Iris pigment epithelial cell (primary cell): ENCODE measurements at places on chromosomes 1 and 21.

DNA sequence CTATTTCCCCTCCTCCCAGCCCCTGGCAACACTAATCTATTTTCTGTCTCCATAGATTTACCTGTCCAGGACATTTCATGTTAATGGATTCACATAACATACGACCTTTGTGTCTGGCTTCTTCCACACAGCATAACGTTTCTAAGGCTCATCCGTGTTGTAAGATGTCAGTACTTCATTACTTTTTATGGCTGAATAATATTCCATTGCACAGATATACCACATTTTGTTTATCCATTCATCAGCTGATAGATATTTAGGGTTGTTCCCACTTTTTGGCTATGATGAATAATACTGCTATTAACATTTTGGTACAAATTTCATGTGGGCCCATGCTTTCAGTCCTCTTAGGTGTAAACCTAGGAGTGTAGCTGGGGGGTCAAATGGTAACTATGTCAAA lies 38.2 kb downstream of the GLIS1 start:
- no peak for DNase-seq

DNA sequence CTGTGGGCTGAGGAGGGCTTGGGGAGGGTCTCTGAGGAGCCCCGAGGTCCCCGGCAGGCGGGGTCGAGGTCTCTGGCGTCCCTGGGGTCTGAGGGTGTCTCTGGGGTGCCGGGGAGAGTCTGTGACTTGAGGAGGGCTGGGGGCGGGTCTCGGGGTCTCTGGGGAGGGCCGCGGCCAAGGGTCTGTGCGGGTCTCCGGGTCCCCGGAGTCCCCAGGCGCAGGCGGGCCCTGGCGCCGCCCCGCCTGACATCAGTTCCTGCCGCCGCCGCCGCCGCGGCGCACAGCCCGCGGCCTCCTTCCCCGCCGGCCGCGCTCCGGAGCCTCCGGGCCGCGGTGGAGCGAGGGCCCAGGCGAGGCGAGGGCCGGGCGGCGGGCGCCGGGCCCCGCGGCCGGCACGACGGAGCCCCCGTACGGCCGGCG lies at the start of gene PLEKHM2:
Gene PLEKHM2, plus strand, starts transcription at position 279 of the 420 bp plus-strand sequence. CDS start 239 bp downstream, outside the sequence.
- DNase-seq = no peak

GRCh38 chr1:156823210-156823790 lies 6.7 kb upstream of the SH2D2A start:
- no peak for DNase-seq

DNA sequence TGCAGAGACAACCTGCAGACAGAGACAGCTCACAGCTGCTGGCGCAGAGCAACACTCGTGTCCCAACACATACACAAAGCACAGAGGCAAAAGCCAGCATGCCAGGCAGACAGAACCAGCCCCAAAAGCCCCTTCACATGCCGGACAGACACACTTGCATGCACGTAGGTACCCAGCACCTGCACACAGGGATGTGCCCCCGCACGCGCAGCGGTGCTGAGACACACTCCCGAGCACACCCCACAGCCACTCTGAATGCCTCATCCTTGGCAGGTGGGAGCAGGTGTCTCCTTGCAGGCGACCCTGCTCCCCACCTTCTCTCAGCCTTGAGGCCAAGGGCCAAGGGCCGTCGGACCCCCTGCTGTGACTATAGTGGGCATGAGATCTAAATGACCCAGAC lies 41.2 kb upstream of the ZC3H12A start:
- no peak for DNase-seq

DNA sequence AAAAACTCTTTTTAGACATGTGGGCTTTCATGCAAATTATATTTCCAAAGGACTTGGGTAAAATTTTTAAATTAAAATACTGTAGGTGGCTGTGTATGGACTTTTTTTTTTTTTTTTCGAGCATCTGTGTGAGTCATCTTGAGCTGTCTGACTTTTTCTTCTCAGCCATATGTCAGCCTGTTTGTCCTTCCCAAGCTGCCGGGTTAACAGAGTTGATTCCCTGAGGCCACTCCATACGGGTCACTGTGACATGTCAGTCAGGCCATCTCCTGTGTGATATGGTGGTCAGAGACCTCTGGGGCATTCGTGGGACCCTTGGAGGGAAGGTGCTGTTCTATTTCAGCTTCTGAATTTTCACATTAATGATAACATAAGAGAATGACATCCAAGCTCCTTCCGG lies 148.3 kb downstream of the KCNJ6 start:
- DNase-seq = peak; percentile 36

GRCh38 chr1:96474985-96475743 lies 246.4 kb upstream of the PTBP2 start:
- no peak for DNase-seq

GRCh38 chr1:200992382-200993048 lies 31.0 kb downstream of the KIF21B start:
- no peak for DNase-seq

DNA sequence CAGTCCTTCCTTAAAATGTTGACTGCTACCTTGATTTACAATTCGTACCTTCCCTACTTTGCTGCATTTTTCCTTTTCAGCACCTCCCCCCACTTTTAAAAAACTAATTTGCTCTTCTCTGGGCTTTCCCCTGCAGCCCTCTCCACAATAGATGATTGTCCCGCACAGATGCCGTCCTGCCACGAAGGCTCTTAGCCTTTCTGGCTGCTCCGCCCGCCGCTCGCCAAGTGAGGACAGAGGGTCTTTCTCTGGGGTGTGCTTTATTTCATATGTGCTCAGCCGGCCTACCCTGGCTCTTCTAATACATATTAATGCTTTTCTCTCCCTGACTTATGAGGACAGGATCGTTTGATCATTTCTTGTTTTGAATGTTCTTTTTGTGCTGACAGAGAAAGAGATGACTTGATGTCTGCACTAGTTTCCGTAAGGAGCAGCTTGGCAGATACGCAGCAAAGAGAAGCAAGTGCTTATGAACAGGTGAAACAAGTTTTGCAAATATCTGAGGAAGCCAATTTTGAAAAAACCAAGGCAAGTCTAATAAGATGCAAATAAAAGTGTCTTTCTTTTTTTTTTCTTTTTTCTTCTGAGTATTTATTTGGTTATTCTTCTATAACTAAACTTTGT lies 60.6 kb downstream of the SDCCAG8 start:
- DNase-seq = no peak

DNA sequence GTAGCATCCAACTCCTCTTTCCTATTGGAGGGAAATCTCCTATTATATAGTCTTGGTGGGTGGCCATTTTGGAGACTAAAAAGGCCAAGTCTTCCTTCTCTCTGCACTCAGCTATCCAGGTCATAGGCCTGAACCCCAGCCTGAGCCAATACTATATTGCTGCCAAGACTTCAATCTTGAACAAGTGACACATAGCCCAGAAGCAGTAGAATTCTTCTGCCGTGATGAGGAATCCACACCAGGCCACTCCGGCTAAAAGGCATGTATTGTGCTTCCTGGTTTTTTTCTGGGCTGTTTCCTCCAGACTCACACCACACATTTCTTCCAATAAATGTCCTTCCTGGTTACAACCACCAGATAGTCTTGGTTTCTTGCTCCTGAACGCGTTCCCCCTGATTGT lies 43.0 kb downstream of the ATF3 start:
- peak; percentile 61 for DNase-seq

GRCh38 chr1:65431111-65431705 lies 10.7 kb downstream of the LEPR start:
- DNase-seq = peak; percentile 59

GRCh38 chr1:47450606-47451005 lies 12.8 kb downstream of the FOXD2 start:
- DNase-seq = no peak

- no peak for DNase-seq
These were observed 347.4 kb upstream of the ADGRL2 start for GRCh38 chr1:81453367-81453703.

GRCh38 chr1:210917560-210918169 lies 216.3 kb downstream of the KCNH1 start:
- DNase-seq = no peak

GRCh38 chr1:246390855-246391254 lies 116.2 kb downstream of the SMYD3 start:
- DNase-seq = no peak

GRCh38 chr1:86998727-86999126 lies 84.3 kb downstream of the HS2ST1 start:
- no peak for DNase-seq

DNA sequence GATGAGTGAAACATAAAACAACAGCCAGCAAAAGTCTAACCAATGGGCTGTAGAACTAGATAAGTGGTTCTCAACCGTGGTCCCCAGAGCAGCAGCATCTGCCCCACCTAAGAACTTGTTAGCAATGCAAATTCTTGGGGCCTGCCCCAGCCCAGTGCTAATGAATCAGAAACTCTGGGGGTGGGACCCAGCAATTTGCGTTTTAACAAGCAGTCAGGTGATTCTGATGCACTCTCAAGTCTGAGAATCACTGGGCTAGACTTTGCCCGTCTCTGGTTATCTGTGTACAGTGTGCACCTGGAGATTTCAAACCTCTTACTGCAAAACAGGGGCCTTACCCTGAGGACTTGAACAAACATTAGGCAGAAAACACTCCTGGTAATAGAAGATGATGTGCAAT lies 66.5 kb downstream of the PLXNA2 start:
- no peak for DNase-seq

DNA sequence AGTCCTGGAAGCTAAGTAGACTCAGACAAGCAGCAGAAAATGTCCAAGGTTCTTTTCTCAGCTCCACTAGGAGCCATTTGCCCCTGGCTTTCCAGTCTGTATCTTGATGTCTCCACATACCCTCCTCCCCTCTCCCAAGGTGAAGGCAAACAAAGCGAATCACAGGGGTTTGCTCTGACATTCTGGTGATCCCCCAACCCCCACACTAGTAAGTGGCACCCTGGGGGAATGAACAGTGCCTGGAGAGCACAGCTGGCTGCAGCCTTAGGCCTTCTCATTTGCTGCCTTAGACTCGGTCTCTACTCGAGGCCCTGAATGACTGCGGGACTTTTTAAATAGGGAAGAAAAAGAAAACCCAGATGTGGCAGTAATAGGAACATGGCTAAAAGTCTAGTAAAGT lies 15.3 kb downstream of the ERI3 start:
- no peak for DNase-seq

DNA sequence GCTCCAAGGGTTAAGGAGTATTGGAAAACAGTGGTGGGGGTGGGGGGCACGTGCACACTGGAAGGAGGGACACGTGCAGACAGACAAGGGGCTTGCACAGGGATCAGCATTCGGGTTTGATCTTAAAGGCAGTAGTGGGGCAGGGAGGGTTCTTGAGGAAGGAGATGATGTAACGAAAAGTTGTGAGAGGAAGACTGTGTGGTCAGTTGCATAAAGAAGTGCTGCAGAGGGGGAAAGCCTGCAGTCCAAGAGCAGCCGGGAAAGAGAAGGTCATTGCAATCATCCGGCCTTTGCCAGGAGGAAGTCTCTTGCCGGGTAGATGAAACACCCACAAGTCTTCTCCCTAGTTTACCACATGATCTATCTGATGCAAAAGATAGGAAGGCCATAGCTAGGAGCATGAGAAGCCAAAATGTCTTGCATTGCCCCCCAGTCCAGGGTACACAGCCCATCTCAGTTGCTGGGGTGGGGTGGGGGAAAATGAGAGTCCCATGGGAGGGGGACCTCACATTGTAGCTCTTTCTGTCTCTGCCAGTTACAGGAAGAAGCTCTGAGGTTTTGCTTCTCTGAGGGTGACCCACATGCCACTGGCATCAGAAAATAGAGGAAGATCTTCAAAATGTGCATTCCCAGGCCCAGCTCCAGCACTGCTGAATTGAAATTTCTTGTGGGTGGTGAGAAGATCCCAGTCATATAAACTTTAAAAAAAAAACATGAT lies 202.5 kb upstream of the RAB4A start:
- peak; percentile 27 for DNase-seq

- DNase-seq = no peak
These were observed 9.6 kb upstream of the CYB5R1 start for GRCh38 chr1:202976633-202977032.

DNA sequence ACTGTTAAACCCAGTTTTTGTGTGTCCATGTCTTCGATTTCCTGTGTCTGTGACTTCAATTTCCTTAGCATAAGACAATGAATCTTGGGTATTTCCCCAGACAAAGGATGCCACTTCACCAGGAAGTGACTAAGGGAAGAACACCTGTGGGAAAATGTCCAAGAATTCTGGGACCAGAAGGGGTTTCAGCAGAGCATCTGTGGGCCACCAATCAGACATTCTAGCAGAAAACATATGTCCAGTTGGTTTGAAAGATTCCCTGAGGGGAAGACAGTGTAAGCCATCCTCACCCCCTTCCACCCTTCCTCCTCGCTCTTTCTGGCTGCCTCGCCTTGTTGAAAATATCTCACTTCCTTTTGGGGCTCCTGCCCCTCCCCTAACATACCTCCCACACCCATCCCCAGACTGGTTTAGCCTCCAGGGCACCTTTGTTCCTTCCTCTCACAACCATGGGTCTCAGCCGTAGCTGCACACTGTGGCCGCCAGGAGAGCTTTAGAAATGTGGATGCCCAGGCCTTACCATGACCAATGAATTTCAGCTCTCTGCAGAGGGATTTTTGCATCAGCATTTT lies 25.5 kb upstream of the IFNAR1 start:
- no peak for DNase-seq

- peak; percentile 49 for DNase-seq
These were observed 17.2 kb downstream of the CC2D1B start for GRCh38 chr1:52348704-52349300.

GRCh38 chr1:53076721-53077598 lies 14.9 kb downstream of the PODN start:
- no peak for DNase-seq

DNA sequence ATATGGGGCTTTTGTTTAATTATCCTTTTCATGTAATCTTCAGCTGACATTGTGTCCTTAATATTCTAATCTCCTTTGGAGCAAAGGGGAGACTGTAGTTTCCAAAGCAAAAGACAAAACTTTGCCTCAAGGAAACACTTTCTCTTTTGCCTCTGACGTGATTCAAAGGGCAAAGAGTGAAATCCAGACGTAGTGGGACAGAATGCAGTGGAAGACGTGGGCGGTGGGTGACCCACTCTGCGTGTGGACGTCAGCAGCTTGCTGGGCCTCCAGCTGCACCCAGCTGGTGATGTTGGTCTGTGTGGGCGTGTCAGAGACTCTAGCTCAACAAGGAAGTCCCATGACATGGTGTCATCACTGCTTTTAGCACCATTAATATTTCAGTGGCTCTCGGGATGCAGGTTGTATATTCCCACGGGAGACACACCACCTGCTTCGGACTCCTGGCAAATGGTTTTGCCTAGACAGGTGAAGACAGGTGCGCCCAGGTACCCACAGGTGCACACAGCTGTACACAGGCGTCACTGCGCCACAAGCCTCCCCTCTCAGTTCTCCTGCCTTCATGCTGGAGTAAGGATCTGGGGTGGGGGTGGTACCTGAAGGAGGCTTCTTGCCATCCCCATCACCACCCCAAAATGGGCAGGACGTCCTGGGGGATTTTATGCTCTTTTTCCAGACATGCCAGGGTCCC lies 292.1 kb upstream of the VAMP3 start:
- peak; percentile 90 for DNase-seq

DNA sequence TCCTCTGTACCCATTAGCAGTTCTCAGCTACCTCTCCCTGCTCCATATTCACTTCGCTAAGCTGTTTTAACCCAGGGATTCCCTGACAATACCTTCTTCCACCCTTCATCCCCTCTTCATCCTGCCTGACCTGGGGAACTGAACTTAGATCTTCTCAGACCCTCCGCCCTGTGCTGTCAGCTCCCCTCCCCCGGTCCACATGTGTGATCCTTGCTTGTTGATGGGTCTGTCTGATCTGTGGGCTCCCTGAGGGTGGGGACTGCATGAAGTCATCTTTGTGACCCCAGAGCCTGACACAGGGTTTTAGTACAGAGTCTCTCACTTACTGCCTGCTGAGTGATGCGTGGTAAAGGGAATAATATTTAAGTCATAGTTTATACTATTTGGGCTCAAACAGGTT lies 11.8 kb downstream of the CHAF1B start:
- DNase-seq = no peak
